ENCODE measurements at places on chromosomes 5 and 9.

GRCh38 chr5:39015743-39016586 is 58.2 kb downstream of the RICTOR start:
- DNase-seq: no peak

DNA sequence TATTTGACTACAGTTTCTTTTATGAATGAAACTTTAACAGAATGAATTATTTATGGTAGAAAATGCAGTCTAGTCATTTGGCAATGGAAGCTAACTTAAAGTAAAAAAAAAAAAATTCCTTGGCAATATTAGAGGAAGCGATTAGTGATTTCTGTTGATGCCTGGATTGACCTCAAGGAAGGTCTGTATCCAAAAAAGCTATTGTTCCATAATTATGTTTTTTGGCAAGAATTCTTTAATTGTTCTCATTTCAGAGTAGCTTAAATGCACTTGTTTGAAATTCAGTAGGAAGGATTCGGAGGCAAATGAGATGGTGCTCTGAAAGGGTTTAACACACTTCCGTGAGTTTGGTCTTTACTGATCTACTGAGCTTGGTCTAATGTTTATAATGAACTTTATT is 61.8 kb downstream of the ITGA1 start:
- DNase-seq: no peak

- DNase-seq: no peak
These were observed 31.2 kb upstream of the LAMC3 start for GRCh38 chr9:130977811-130978221.

- DNase-seq: no peak
These were observed 69.7 kb downstream of the ARHGAP26 start for GRCh38 chr5:142839711-142840346.

DNA sequence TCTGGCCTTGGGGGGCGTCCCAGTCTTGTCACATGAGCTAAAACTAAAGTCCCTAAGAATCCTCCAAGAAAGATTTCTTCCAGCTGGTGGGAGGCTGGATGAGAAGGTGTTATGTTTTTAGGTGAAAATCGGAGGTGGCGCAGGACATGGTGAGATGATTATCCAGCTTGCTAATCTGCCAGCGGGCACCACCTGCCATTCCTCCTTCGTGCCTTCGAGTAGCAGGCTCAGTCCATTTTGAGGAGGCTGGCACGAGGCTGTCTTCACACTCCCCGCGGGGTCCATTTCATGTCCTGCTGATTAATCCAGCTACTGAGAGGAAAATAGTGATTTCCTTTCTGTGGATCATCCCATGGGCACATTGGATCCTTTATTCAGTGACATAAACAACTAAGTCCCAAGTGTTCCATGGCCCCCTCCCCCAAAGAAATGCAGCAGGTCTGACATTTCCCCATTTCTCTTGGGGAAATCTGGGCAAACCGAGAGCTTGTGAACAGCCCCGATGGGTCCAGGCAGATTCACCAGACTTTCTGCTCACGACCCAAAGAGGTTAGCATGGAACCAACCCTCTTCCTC is 38.2 kb upstream of the EXOC3 start:
- peak; percentile 59 for DNase-seq

DNA sequence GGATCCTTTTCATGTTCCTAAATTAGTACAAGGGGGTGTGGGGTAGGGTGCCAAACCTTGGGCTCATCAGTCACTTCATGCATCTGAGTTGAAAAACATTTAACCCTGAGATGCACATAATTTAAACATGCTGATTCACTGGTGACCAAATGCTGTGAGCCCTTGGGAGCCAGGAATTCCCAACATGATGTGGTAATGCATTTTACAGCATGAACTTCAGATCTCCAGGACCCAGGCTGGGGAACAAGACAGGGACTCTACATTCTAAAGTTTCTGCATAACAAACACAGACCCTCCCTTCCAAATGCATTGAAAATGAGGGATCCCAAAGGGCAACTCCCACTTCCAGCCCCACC is 322.2 kb downstream of the NDUFS4 start:
- no peak for DNase-seq

DNA sequence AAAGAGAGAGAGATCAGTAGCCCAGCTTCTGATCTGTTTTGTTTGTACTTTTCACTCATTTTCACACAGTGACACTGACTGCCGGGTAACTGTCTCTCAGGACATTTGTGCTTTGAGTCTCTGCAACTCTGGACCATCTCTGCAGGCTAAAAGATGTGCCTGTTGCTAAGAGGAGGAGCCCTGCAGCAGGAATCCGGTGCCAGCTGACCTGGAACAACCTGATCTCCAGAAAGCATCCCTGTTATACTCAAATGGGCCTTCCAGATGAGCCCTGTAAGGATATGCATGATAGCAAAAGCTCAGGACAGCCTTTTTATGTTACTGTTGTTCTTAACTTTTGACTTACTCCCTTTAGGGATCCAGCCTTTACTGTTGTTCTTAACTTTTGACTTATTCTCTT is 170.7 kb upstream of the RASEF start:
- DNase-seq: no peak

GRCh38 chr5:128905568-128906110 is 59.6 kb upstream of the SLC27A6 start:
- DNase-seq: peak; percentile 64

DNA sequence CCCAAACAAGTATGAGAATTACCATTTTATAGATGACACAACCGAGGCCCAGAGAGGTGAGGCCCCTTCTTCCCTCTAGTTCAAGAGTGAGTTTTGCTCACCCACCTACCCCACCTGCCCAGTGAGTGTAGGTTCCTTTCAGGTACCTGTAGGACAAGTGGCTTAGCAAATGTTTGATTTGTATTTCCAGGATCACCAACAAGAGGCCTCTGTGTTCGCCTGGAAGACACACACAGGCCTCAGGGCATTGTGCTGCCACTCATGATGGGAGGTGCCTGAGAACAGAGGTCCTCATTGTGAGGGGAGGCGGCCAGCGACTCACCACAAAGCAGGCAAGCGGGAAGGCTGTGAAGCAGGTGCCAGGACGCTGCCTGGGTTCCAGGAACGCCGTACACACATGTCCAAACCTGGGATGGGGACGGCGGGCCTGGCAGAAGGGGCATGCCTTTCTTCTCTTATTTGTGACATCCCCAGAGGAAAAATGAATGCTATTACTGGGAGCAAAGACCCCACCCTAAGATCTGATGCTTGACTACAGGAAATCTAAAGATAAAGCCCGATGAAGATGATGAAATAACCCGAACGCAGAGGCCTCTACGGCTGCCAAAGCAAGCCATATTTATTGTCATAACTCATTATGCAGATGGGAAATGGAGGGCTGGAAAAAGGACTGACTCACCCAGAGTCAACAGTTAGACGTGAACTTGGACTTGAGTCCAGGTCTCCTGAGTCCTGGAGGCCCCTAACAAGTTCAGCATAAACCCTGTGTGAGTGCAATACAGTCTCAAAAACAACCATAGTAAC is 60.2 kb upstream of the SLC25A51 start:
- DNase-seq: no peak
